ENCODE measurements at places on chromosomes 5 and 9.

DNA sequence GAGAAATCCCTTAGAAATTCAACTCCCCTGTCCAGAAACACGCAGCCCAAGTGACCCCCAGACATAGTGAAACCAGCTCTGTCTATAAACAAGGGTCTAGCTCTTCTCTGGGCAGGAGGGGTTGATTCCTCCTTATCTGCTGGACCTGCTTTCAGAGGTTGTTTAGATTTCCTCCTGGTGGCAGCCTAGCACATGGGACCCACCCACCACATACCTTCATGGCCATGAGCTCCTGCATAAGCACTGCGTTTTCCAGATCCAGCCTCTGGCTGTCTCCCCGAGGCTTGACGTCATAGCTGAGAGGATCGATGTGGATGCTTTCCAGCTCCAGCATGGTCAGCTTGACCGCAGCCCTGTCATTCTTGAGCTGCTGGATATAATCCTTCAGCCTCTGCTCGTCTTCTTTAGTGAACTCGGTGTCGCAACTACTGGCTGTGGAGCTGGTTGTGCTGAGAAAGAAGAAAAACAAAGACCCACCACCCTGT lies 77.0 kb downstream of the DCP2 start:
- peak; percentile 47 for DNase-seq

- DNase-seq: no peak
These were observed 263.5 kb downstream of the SLIT3 start for GRCh38 chr5:169037466-169037865.

GRCh38 chr5:124871303-124871702 lies 124.9 kb upstream of the ZNF608 start:
- DNase-seq: peak; percentile 23

DNA sequence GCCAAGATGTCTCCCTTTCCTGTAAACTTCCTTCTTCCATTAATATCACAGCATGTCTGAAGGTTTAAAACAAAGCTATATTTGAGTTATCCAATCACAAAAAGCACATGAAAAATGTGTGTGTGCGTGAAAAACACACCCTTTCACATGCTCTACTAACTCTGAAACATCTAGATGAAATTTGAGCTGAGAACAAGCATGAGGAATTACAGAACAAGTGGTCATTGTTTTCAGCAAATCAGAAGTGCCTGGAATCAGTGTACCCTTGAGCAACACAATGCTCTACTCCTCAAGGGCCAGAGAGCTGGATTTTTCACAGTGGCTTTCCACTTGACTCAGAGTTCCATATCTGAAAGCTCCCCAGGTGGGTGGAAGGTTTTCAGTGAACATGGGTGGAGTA lies 255.9 kb downstream of the PSAT1 start:
- DNase-seq: no peak

Measured in AG08396 (cell line).